Aorta (tissue), 5 donors: ENCODE measurements at places on chromosomes 7 and 10.

GRCh38 chr7:151451156-151451555, 11.2 kb upstream of the CRYGN start:
- no peak for DNase-seq

DNA sequence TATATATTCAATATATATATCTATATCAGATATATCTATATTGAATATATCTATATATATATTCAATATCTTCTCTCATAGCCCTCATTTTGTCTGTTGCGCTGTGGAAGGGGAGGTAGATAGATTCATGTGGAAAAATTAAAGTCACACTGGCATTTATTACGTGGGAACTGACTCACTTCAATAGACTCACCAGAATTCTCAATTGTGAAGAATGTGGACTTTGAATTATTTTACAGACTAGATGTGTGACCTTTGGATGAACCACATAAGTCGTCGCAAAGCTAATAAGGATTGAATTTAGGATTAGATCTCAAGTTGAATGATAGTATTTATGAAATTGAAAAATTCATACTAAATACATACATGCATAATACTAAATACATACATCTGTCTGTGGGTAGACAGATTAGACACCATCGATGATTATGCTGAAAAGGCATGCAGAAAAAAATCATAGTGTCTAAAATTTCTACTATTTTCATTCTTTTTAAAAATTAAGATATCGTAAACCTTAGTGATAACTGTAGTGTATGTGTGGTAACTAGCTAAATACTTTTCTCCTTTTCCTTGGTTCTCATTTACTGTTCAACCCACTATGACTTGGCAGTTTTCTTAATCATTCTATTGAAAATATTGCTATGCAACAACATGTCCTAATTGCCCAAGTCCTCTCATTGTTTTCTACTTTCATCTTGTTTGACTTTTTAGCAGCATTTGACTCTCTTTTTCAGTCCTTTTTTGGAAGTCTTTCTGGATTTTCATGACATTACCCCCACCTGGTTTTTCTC, 61.8 kb upstream of the A1CF start:
- DNase-seq: no peak

DNA sequence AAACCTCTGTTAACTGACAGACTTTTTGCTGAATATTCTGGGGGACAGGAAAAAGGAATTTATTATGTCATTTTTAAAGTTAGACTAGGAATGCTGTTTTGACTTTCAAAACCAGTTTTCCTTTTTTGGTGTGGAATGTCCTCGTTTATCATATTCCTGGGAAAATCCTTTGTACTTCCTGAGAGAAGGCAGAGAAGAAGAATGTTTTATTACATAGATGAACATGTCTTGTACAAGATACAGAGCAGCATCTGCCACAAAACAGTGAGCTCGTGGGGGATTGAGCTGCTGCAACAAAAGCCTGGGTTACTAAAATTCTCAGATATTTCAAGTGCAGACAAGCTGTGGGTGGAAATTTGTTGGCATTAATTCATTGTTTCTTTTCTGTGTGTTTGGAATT, 20.2 kb downstream of the MCU start:
- DNase-seq: no peak

DNA sequence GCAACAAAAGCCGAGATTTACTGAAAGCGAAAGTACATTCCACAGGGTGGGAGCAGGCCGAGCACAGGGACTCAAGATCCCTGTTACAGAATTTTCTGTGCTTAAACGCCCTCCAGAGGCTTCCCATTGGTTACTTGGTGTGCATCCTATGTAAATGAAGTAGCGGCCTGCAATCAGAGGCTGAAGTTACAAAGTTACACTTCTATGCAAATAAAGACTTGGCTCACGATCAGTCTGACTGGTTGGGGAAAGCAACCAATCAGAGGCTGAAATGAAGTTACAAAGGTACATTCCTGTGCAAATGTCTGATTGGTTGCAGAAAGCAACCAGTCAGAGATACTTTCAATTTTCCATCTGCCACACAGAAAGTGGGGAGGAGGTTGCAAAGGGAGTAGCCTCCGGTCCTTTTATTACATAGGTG, 4.1 kb downstream of the ACBD7 start:
- DNase-seq: peak; percentile 48

GRCh38 chr7:37510043-37510634, 61.5 kb upstream of the ELMO1 start:
- no peak for DNase-seq
